Left lung (tissue), 14 donors: ENCODE measurements at places on chromosomes 6 and 20. TPM values are rescaled to one million over a fixed set of nuclear protein-coding genes. Genes with fewer than 3 reads are reported as not detected.

DNA sequence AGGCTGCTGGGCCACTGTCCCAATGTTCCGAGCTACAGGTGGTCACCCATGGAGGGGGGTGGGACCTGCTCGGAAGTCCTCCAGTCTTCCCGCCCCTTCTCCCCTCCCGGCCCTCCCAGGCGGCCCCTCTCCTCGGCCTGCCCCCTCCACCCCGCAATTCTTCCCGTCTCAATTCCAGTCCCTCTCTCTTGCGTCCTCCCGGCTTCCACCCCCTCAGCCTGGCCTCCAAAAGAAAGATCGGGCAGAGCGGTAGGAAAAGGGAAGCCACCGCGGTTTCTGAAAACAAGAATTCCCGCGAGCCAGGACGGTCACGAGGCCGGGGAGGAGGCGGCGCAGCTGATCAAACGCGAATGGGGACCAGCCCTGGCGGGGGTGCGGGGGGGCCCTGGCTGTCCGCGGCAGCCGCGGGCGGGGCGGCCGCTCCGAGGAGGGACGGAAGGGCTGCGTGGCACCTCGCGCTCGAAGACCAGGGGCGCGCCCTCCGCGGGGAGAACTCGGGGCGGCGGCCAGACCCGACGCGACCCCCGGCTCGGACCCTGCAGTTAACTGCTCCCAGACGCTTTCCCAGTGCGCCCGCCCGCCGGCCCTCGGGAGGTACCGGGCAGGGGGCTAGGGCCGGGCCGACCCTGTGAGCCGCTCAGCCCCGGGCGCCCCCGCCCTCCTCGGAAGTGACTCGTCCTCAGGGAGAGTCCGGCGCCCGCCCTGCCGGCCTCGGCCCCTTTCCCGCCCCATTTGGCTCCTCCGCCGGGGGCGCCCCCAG lies 1.0 kb downstream of the PXDC1 start:
- H3K36me3 ChIP-seq, result no peaks in the 10 kb centered on the region
- peak overlapping the region; percentile 79 for H3K4me3 ChIP-seq
- DNase-seq, result peak; percentile 77
- H3K27me3 ChIP-seq, result no peaks in the 10 kb centered on the region
- peak overlapping the region; percentile 98 for H3K27ac ChIP-seq

ADGB gene
- 5.9 TPM for polyA plus RNA-seq

ARFRP1 gene
- polyA plus RNA-seq, result 34.9 TPM

TMEM200A gene
- polyA plus RNA-seq, result 2.9 TPM
